CD4-positive, alpha-beta T cell treated with Interleukin-6 at 100 ng/mL for 8 hours (primary cell): ENCODE measurements at places on chromosomes 2 and 18.

- no peak for DNase-seq
Observed at GRCh38 chr2:109195193-109196045, 66.4 kb downstream of the SH3RF3 start.

- no peak for DNase-seq
Observed at GRCh38 chr18:70273021-70273420, 15.8 kb upstream of the SOCS6 start.

DNA sequence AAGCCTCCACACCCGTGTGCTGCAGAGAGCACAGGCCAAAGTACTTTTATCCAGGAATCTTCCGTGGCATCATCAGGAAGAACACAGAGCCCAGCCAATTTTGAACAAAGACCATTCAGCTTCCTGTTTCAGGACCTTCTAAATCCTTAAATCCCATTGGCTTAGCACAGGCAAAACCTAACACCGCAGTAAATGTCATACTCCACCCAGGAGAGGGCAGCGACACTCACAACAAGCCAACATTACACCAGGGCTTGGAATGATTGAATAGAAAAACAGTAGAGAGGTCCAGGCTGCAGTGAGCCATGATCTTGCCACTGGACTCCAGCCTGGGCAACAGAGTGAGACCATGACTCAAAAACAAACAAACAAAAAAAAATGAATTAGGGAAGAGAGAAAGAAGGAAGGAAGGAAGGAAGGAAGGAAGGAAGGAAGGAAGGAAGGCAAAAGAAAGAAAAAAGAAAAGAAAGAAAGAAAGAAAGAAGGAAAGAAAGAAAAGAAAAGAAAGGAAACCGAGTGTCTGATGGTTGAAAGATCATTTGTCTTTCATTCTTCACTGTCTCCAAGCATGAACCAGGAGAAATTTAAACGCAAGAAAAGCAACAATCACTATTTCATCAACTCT lies 144.6 kb upstream of the SATB2 start:
- DNase-seq = no peak

GRCh38 chr2:224046752-224047151 lies 7.7 kb upstream of the SERPINE2 start:
- no peak for DNase-seq

DNA sequence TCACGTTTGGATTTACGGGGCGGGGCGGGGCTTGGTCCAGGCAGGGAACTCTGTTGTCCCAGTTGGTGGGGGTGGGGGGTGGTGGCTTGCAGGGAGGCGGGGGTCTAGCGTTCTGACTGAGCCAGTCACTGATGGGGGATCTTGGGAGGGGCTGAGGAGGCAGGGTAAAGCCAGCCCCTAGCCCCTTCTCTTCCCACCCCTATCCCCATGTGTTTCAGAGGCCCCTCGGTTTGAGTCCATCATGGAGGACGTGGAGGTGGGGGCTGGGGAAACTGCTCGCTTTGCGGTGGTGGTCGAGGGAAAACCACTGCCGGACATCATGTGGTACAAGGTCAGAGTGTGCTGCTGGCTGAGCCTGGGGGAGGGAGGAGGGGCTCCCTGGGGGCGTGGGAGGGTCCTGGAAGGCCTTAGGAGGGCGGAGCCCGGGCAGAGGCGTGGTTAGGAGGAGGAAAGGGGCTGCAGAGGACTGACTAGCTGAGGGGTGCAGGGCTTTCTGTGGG lies 22.0 kb upstream of the GMPPA start:
- DNase-seq = no peak

GRCh38 chr2:171513719-171514160 lies 8.5 kb upstream of the CYBRD1 start:
- no peak for DNase-seq

DNA sequence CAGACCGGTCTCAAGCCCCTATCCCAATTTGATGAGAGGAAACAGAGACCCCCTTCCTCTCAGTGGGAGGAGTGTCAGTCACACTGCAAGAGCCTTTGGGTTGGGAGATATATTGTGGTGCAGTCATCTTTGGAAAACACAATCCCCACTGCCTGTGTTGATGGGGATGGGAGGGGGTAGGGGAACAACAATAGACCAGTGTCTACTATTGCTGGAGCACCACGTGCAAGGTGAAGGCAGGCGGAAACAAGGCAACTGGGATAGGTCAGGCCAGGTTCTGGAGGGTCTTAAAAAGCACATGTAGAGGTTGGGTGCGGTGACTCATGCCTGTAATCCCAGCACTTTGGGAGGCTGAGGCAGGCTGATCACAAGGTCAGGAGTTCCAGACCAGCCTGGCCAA lies 127.9 kb downstream of the ZFP36L2 start:
- DNase-seq = no peak

DNA sequence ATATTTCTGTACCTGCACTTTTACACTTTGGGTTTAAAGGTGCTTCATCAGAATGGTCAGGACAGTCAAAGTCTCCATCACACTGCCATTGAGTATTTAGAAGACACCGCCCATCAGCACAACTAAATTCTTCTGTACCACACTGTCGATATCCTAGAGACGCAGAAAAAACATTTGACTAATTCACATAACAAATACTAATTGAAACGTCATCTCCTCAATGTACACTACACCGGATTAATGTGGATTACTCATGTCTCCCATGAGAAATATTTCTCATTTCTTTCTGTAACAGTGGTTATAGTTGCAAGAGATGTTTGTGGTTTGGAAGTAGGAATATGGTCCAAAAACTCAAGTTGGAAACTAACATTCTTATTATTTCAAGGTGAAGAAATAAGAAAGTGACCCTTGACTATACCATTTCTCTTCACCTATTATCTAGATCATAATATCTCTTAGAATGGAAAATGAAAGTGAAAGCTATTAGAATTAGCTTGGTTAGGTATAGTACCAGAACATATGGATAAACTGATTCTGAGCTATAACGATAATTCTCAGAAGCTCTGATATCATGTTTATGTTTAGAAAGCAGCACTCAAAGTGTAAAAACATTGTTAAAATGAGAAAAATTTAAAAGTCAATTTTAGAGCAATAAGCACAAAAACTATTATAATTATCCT lies 1627.7 kb downstream of the LRP1B start:
- DNase-seq = no peak

DNA sequence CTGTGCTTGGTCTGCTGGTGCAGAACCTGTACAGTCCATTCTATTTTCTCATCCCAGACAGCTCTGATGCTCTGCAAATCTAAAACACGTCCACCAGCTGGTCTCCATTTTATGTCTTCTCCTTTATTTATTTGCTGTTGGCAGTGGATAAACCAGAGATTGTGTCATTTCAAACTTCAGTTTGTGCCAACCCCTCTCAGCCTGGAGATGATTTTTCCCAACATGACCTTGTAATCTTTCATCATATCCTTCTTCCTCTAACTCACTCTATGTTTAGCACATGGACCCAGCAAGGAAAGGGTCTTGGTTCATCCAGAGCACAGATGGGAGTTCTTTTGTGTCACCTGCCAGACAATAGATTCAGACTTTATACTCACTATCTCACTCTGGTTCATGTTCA lies 273.2 kb downstream of the MTX2 start:
- no peak for DNase-seq

- DNase-seq = no peak
Observed at GRCh38 chr18:9140381-9140780, 3.8 kb downstream of the ANKRD12 start.

DNA sequence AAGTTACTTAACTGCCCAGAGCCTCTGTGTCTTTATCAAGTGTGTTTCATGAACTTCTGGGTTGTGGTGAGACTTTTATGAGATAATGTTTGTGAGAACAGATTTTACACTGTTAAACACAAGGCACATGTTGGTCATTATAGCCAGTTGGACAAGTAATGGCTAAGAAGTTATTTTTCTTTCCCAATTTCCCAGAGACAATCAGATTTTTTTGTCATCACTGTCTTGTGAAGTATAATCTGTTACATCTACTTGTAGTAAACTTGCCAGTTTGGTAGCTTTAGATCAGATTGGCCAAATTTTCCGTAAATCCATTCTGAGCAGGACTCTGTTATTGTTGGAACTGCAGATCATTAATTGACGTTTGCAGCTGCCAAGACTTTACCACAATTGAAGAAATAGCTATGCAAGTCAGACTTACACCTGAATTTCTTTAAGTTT lies 838.8 kb downstream of the SLC4A3 start:
- no peak for DNase-seq

DNA sequence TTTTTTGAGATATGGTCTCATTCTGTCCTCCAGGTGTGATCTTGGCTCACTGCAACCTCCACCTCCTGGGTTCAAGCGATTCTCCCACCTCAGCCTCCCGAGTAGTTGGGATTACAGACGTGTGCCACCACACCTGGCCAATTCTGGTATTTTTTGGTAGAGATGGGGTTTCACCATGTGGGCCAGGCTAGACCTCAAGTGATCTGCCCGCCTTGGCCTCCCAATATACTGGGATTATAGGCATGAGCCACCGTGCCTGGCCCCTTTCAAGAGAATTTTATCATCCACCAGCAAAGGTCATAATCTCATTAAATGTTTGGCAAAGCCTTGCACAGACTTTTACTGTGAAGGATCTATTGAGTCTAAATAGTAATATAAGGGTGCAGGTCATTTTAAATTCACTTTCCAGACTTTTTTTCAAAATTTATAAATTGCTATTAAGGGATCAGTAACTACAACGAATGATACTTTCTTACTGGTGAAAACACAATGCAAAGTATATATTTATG lies 2.5 kb downstream of the HADHA start:
- DNase-seq = no peak

DNA sequence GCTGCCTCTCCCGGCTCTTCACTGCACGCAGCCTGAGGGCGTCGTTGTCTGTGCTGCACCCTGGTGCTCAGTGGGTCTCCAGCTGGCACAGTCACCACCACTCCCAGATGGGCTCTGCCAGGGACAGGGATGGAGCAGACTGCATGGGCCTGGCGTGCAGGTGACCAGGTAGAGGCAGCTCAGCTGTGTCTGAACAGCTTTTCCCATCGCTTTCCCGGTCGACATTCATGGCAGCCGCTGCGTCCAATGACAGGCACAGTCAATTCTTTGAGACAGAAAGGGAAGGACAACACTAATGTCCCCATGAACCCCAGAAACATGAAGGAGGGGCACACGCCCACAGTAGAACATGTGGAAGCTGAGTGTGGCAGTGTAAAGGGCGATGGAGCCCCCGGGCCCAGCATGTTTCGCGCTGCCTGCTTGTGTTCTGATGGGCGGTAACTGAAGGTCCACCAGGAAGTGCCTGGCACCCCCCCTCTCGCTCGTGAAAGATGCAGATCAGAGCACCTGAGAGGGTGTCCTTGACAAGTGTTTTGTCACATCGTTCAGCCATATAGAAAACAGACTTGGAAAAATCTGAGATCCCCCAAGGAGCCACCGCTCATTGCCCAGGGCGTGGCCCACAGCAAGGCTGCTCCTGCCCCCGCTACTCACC lies 122.4 kb downstream of the NFATC1 start:
- no peak for DNase-seq
